ENCODE measurements at places on chromosomes 6 and 20. TPM values are rescaled to one million over a fixed set of nuclear protein-coding genes. Genes with fewer than 3 reads are reported as not detected.

DNA sequence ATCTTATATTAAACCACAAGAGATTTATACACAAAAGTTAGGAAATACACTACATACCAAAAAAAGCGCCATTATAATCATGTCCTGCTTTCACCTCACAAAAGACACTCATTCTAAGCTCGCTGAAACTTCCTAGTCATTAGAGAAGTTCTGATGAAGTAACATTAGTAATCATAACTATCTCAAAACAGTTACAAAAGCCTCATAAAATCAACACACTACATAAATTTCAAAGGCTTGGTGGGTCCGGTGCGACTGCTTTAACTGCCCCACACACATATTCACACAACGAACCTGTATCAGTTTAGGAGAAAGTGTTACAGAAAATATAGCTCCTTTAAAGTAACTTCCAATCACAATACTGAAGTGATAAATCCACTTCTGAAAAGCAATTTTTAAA, 1.9 kb downstream of the PHIP start:
- peak; percentile 8 for DNase-seq
- no peaks in the 10 kb centered on the region for H3K27me3 ChIP-seq
- peak overlapping the region; percentile 65 for H3K4me3 ChIP-seq
- peak overlapping the region; percentile 77 for H3K27ac ChIP-seq
- H3K36me3 ChIP-seq, result no peaks in the 10 kb centered on the region

Gene BMP5
- 0.19 TPM for total RNA-seq

Gene C6orf15
- total RNA-seq, result 4.6 TPM

GRCh38 chr6:91464201-91464600, 877.3 kb upstream of the MAP3K7 start:
- no peaks in the 10 kb centered on the region for H3K27me3 ChIP-seq
- H3K4me3 ChIP-seq, result no peak overlapping the region
- no peaks in the 10 kb centered on the region for H3K4me1 ChIP-seq
- no peaks in the 10 kb centered on the region for H3K36me3 ChIP-seq
- no peak overlapping the region for H3K27ac ChIP-seq

Gene CTCFL
- total RNA-seq, result not detected

Gene PSMA7
- total RNA-seq, result 284 TPM

DNA sequence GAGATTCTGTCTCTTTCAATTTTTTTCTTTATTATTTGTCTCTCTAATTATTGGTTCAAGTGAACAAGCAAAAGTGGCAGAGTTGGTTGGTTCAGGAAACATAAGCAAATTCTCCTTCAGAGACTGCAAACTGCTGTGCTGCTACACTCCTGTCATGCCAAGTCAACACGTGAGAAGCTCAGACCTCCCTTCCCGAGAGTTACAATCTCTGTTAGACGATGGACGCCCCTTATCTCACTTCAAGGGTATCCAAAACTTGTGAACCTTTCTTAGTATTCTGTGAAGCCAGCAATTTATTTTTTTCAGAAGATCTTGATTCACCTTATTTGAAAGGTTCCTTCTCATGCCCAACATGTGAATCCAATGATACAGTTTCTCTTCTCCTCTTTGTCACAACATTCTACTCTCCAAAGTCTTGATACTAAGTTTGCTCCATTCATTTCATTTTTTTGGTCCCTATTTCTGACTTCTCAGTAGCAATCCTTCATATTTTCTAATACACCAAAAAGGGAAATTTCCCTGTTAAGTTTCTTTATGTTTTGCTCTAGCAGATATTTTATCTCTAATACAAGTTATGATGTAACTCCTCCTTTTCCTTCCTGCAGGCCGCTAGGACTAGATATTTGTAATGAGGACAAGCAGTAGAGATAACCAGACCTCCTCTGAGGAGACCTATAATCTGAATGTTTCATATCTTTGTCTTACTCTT, 448.8 kb upstream of the CITED2 start:
- H3K36me3 ChIP-seq, result no peaks in the 10 kb centered on the region
- no peak overlapping the region for H3K4me3 ChIP-seq
- no peak for DNase-seq
- H3K27me3 ChIP-seq, result no peaks in the 10 kb centered on the region
- H3K27ac ChIP-seq, result no peak overlapping the region
- peaks cover 5% of the 10 kb centered on the region for H3K4me1 ChIP-seq

Gene MAD2L1BP
- total RNA-seq, result 28.0 TPM

DNA sequence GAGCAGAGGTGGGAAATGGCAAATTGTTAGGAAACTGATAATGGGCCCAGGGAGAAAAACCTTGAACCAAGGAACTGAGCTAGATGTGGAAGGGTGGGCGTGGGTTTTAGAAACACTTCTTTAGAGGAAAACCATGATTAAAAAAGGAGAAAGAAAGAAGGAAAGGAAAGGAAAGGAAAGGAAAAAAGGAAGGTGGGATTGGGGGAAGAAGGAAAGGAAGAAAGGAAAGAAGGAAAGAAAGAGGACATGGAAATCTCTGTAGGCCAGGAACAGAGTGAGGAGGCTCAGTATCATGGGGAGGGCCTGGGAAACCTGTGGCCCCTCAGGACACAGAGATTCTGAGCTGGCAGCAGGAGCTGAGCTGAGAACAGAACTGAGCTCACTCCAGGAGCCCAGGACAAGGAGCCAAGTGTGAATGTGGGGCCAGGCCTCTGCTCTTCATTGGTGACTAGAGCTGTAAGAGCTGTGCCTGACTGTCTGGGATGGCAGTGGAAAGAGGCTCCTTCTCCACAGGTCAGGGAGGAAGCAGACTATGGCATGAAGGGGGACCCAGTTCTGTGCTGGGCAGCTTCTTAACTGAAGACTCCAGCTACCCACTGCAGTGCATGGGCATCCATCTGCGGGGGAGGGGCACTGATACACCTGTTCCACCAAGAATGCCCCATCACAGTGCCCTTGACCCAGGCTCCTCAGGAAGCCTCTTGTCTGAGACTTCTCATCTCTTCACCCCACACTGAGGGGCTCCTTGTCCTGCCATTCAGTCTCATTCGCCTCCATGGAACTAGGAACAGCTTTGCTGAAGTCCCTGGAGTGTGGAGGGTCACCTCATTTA, 116.1 kb upstream of the BACH2 start:
- no peaks in the 10 kb centered on the region for H3K27me3 ChIP-seq
- H3K4me3 ChIP-seq, result no peak overlapping the region
- DNase-seq, result no peak
- no peak overlapping the region for H3K27ac ChIP-seq
- no peaks in the 10 kb centered on the region for H3K36me3 ChIP-seq
- peaks cover 20% of the 10 kb centered on the region for H3K4me1 ChIP-seq

Gene COX4I2
- total RNA-seq, result not detected

DNA sequence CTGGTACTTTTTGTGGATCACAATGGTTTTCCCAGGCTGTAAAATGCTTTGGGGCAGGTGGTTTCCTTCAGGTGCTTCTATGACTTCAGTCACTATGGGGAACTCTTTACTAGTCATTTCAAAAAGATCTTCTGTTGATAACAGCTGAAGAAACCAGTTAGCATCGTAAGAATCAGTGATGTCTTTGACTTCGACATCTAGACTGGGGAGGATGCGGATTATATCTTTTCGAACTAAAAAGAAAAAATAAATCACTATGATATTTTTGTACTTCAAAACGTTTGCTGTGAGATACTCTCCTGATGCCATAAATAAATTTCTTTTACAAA, 87.2 kb downstream of the THEMIS start:
- H3K27ac ChIP-seq, result no peak overlapping the region
- no peaks in the 10 kb centered on the region for H3K4me1 ChIP-seq
- no peaks in the 10 kb centered on the region for H3K36me3 ChIP-seq
- no peak for DNase-seq

DNA sequence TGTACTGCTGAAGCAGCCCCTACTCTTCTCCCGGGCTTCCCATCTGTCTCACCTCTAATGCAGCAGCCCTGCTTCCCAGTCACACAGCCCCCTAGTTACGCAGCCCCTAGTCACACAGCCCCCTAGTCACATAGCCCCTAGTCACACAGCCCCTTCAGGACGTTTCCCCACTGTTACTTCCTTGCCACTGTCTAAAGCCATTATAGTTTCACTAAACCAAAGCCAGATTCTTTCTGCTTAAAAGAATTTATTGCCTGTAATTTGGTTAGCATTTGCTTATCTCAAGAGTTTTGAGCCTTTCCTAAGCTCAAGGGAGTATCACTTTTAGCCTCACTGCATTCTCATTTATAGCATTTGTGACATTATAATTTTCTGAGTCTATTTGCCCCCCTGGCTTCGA, 127.9 kb downstream of the LMBRD1 start:
- no peaks in the 10 kb centered on the region for H3K36me3 ChIP-seq
- no peak for DNase-seq
- no peak overlapping the region for H3K27ac ChIP-seq

Gene KCNK15
- 0.14 TPM for total RNA-seq

Gene OPRL1
- 2.8 TPM for total RNA-seq

GRCh38 chr6:71338540-71339316, 50.1 kb downstream of the OGFRL1 start:
- H3K36me3 ChIP-seq, result no peaks in the 10 kb centered on the region
- no peaks in the 10 kb centered on the region for H3K27me3 ChIP-seq
- DNase-seq, result no peak
- no peak overlapping the region for H3K4me3 ChIP-seq
- H3K27ac ChIP-seq, result no peak overlapping the region
- H3K4me1 ChIP-seq, result peaks cover 7% of the 10 kb centered on the region

DNA sequence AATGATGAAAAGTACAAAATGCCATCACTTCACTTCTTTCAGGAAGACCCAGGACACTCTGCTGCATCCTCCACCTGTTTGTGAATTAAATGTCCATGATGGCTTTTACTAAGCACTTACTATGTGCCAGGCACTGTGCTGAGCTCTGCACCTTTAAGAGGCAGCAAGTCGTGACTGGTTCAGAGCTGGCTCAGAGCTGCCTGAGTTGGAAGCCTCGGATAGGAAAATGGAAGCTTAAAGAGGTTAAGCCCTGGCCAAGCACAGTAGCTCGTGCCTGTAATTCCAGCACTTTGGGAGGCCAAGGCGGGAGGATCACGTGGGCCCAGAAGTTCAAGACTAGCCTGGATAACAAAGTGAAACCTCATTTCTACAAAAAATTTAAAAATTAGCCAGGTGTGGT, 95.6 kb downstream of the SNX5 start:
- no peak overlapping the region for H3K27ac ChIP-seq
- no peak for DNase-seq
- H3K4me3 ChIP-seq, result no peak overlapping the region
- H3K4me1 ChIP-seq, result peaks cover 18% of the 10 kb centered on the region
- peaks cover 2% of the 10 kb centered on the region for H3K27me3 ChIP-seq
- H3K36me3 ChIP-seq, result no peaks in the 10 kb centered on the region

All from astrocyte (in vitro differentiated cells and primary cell).